Mesothelial cell of epicardium (in vitro differentiated cells): ENCODE measurements at places on chromosomes 11 and 22.

DNA sequence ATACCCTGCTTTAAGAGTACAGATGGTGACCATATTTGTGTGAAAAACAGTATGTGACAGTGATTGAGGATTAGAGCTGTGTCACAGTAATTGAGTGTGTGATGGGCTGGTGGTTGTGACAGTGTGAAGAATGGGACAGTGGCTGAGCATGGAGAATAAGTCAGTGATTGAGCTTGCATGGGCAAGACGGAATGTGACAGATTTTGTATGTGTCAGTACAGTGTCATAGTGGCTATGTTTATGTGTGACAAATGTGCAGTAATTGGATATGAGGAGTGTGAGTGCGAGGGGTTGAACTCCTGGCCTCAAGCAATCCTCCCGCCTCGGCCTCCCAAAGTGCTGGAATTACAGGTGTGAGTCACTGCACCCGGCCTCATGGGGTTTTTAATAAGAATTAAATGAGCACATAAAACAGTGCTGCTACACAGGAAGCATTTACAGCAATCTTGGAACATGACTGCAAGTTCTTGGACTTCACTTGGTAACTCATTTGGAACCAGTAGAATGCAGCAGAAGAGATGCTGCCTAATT is 583 bp upstream of the RRAS2 start:
- DNase-seq: no peak

GRCh38 chr11:13596611-13597326 is 71.7 kb upstream of the FAR1 start:
- no peak for DNase-seq

- DNase-seq: no peak
These were observed 24.1 kb downstream of the PTDSS2 start for GRCh38 chr11:473962-474785.

- peak; percentile 65 for DNase-seq
These were observed at the start of gene ADM2 for GRCh38 chr22:50481440-50482106. TSS of gene ADM2 (plus strand) at chr22:50481543. CDS start at chr22:50481848, 305 bp downstream.

DNA sequence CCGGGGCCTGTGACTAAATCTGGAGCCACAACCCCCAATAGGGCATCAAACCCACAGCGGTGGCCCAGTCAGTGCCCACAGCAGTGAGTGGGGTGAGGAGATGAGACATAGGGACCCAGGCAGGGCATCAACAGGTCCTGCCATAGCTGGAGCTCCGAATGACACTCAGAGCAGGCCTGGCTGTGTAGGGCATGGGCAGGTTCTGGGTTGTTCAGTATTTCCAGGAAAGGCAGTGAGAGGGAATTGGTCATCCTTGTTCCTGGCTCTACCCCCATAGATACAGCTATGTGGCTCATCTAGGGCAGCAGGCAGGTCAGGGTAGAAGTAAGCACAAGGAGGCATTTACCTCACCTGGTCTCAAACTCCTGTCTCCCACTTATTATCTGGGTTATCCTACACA is 126.6 kb downstream of the BUD13 start:
- no peak for DNase-seq

- DNase-seq: no peak
These were observed 1002.3 kb upstream of the TENM4 start for GRCh38 chr11:80443177-80443576.

- no peak for DNase-seq
These were observed 4.4 kb downstream of the MAPK12 start for GRCh38 chr22:50257041-50257440.

DNA sequence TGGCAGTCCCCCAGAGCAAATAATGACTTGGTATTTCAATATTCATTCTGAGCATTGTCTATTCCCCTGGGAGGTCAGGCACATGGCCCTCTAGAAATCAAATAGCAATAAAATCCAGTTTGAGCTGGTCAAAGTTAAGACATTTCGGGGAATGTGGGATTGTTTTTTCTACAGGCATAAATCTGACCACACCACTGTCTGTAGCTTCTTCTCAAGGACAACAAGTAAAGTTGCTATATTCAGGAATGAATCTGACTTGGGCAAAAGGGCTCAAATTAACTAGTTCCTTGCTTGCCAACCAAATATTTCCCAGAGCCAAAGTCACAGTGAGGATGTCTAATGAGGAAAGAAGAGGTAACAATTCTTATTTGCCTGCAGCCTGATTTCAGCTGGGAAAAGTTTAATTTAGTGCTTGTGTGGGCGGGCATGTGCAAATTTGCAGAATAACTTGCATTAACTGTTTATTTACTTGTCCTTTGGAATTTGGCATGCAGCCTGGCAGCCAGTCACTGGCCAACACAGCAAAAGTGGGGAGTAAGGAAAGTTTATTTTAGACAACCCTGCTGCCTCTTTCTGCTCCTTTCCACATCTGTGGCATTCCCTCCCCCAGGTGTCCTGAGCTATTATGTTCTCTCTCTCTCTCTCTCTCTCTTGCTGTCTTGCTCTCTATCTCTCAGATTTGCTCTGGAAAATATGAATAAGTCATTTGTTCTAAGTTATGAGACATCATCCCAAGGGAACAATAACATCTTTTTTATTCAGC is 51.2 kb upstream of the ARHGAP20 start:
- no peak for DNase-seq

GRCh38 chr11:62411524-62411923 is 7.3 kb upstream of the SCGB1A1 start:
- no peak for DNase-seq

GRCh38 chr11:102256251-102256650 is 61.0 kb upstream of the BIRC3 start:
- DNase-seq: no peak

- no peak for DNase-seq
These were observed 32.3 kb downstream of the PDHX start for GRCh38 chr11:34948696-34949095.

DNA sequence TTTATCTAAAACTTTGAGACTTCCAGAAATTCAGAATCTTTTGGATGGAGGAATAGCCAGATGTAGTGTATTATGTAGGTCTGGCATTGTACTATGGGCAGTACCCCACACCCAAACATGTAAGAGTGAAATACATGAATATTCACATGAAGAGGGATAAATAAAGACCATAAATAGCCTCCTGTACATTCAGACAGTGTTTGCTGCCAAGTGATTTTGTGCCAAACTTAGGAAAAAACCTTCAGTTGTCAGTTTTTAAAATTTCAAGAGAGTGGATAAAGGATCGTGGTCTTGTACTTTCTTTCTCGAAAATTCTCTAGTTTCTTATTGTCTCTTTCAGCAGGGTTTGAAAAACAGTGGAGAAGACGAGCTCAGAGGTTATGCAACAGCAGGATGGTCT is 150.3 kb upstream of the LARGE1 start:
- DNase-seq: no peak

- no peak for DNase-seq
These were observed 357.2 kb downstream of the OPCML start for GRCh38 chr11:133175103-133175502.

DNA sequence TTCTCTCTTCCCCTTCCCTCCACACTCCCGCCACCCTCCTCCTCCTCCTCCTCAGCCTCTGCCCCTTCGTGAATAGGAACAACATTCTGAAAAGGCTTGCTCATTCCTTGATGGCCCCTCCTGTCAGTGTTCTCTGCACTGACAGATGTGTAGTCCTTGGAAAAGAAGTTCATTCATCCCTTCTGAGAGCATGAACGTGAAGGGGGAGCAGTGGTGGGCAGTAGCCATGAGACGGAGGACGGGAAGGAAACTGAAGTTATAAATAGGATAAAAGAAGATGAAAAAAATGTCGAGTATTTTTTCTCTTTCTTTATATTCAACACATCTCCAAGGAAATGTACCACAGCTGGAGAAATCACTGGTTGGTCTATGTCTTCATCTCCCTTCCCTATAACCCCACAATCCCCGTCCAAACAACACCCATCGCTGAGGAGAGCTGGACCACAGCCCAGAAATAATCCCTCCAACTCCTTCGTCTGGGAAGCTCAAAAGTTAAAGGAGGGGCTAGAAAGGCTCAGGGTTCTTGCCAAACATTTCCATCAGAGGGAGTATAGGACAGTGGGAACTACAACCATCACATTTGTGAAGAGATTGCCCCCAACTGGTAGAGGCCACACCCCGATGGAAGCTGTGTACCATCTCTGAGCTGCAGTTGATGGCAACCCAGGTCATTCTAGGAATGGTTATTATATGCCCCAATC is 33.5 kb downstream of the ETS1 start:
- no peak for DNase-seq

DNA sequence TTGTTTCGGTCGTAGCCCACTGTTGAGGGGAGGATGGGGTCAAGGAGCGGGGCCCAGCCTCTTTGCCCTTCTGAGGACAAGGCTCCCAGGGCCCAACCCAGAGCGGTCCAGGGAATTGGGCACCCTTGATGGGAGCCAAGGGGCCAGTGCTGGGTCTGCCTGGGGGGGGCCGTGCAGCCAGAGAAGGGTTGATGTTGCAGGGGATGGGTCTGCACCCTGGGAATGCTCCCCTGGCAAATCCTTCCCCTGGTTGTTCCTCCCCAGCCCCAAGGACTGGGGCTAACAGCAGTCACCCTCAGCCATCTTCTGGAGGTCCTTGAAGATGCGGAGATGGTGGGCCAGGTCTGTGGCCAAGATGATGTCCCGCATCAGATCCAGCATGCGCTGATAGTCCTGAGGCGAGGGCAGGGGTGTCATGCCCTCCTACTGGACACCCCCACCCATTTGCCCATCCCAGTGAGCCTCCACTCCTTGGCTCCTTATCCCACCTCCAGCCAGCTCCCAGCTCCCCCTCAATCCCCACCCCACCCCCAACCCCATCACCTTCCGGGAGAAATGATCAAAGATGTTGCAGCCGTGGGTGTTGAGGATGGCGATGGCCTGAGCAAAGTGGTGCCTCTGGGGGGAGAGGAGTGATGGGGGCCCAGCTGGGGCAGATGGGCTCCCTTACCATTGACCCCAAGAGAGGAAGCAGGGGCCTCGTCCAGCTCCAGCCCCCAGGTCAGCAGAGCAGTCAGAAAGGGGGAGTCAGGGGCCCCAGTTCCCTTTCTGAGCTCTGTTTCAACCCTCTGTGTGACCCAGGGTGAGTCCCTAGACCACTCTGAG is 95.0 kb downstream of the PDE2A start:
- DNase-seq: no peak

DNA sequence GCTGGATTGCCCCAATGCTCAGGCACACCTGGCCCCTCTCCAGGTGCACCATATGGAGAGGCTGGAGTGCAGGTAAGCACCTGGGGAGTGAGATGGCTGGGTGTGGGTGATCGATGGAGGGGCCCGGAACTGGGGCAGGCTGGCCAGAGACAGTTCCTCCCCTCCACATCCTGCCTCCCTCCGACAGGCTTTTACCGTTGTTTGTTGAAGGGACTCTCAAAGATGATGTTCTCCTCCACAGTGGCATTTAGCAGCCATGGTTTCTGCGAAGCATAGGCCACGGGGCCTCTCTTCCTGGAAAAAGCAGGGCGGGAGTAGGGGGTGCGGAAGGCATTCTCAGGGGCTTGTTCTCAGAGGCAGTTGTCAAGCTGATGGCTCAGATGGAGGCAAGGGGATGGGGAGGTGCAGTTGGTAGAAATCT is 25.9 kb upstream of the KCNJ11 start:
- no peak for DNase-seq

DNA sequence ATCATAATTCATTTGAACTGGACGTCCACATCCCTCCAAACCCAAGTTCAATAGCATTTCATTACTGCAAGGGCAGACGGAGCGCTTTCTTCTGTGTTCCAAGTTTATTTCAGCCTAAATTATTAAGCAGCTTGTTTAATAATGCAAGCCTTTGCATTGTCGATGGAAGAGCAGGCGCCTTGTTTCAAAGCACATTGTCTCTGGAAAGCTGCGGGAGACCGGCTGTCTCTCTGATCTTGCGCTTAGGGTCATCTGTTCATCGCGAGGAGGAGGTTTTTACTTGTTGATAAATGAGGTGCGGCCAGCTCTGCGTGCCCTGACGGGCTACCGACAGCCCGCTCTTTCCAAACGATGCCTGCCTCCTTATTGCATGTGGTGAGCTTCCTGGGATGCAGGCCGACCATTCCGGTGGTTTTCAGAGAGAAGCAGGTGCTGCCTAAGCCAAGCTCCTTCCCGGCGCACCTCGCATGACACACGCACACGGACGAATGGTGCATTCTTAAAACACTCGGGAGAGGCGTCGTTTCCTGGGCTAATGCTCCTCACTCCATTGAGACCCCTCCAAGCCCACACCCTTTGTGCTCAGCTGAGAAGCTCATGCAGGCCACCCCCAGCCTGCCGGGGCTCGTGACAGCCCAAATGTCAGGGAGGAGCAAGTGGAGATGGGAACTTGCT is 456.9 kb downstream of the BRD1 start:
- DNase-seq: no peak

DNA sequence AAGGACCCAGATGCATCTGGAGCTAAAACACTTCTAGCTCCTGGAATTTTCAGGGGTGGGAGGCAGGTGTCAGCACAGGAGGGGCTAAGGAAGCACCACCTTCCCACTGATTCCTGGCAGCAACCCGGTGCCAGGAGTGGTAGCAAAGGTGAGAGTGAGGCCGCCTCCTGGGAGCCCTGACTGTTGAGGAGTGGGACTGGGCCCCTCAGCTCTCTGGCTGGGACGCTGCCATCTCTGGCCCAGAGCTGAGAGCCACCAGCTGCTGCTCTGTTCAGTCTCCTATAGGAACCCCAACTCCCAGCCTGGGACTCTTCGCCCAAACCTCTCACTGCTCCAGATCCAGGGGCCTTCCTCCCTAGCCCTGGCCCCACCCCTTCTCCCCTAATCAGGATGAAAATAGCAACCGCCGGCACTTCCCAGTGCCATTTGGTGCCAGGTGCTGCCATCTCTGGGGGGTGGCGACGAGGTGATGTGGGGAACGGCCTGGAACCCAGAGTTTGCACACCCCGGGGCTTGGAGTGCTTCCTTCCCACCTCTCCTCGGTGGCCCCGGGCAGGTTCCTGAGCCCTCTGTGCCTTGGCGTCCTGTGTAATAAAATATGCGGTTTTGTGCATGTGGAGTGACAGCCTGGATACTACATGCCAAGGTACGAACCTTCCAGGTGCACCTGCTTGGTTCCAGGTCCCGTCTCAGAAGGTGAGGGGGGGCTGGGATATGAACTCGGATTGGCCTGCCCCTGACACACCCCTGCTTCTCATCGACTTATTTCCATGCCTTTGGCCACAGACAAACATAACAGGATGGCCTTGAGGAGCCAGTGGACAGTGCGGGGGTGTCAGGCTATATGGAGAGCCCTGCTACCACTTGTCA is 35.7 kb upstream of the CELSR1 start:
- no peak for DNase-seq

DNA sequence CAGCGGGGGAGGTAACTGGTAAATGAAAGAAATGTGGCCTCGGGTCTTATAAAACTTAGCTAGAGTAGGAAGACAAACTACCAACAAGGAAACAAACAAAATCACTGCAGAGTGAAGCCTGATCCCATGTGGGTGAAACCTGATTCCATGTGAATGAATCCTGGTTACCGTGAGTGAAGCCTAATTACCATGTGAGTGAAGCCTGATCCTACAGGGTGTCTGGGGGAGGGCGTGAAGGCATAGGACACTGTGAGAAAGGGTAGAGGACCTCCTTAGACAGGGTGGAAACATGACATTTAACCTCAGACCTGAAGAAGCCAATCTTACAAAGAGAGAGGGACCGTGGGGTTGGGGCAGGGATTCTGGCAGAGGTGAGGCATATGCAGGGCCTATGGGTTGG is 106.2 kb upstream of the USP47 start:
- no peak for DNase-seq
